Gastrocnemius medialis (tissue), 4 donors: ENCODE measurements at places on chromosomes 2 and 18. TPM values are rescaled to one million over a fixed set of nuclear protein-coding genes. Genes with fewer than 3 reads are reported as not detected.

GAL3ST2 gene
- total RNA-seq, result not detected

ITSN2 gene
- total RNA-seq, result 66.7 TPM

TMEM247 gene
- total RNA-seq, result not detected

TXNDC2 gene
- not detected for total RNA-seq

MERTK gene
- total RNA-seq, result 5.7 TPM

CXCR1 gene
- total RNA-seq, result 0.41 TPM

C2orf15 gene
- total RNA-seq, result not detected

ICA1L gene
- 4.7 TPM for total RNA-seq

SLC30A3 gene
- 0.20 TPM for total RNA-seq

CCDC141 gene
- total RNA-seq, result 1.5 TPM

SGO2 gene
- 0.61 TPM for total RNA-seq

PROKR1 gene
- total RNA-seq, result not detected

VPS4B gene
- 13.4 TPM for total RNA-seq

KLF11 gene
- total RNA-seq, result 18.3 TPM

ZAP70 gene
- not detected for total RNA-seq

CD207 gene
- total RNA-seq, result not detected

ASXL3 gene
- 0.05 TPM for total RNA-seq

LRP2 gene
- not detected for total RNA-seq

PTMA gene
- 177 TPM for total RNA-seq

SPDYA gene
- total RNA-seq, result not detected

ATP5F1A gene
- total RNA-seq, result 1,536 TPM

CCBE1 gene
- 2.7 TPM for total RNA-seq

ABCB11 gene
- total RNA-seq, result 0.10 TPM

LCT gene
- not detected for total RNA-seq

ONECUT2 gene
- 0.04 TPM for total RNA-seq

SYT4 gene
- total RNA-seq, result not detected

VIL1 gene
- total RNA-seq, result not detected
